ENCODE measurements at places on chromosomes 3 and 15. TPM values are rescaled to one million over a fixed set of nuclear protein-coding genes. Genes with fewer than 3 reads are reported as not detected.

- DNase-seq = no peak
- H3K36me3 ChIP-seq = no peaks in the 10 kb centered on the region
- H3K27ac ChIP-seq = no peak overlapping the region
- H3K4me1 ChIP-seq = no peaks in the 10 kb centered on the region
- no peak overlapping the region for H3K4me3 ChIP-seq
- no peaks in the 10 kb centered on the region for H3K27me3 ChIP-seq
Measured at GRCh38 chr3:100891033-100891432, 102.2 kb downstream of the ABI3BP start.

The PIF1 gene
- total RNA-seq = not detected

The PTX3 gene
- total RNA-seq = 9.2 TPM

GRCh38 chr15:99320374-99321215 is 69.3 kb downstream of the LRRC28 start:
- no peak for DNase-seq
- H3K27ac ChIP-seq = no peak overlapping the region
- H3K4me3 ChIP-seq = no peak overlapping the region

The DOCK3 gene
- 3.9 TPM for total RNA-seq

DNA sequence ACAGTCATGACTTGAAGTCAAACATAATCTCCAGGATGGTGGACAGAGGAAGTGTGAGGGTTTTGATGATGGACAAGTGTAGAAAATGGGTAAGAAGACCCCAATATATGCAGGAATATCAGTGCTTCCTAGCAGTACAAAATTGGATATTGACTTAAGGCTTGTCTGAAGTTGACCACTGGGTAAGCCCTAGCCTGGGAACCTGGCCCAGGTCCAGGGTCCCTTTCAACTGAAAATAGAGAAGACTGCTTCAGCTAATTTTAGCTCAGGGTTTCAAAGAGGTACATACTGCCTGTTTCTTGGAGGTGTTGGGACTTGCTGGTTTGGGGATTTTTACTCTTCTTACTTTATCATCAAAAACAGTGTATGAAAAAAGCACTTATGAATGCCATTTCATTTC is 4.7 kb downstream of the NR1D2 start:
- no peaks in the 10 kb centered on the region for H3K27me3 ChIP-seq
- peaks cover 2% of the 10 kb centered on the region for H3K36me3 ChIP-seq
- H3K4me3 ChIP-seq = peak overlapping the region; percentile 31
- peaks cover 20% of the 10 kb centered on the region for H3K4me1 ChIP-seq

The CCDC174 gene
- total RNA-seq = 5.5 TPM

- H3K27me3 ChIP-seq = no peaks in the 10 kb centered on the region
- no peak overlapping the region for H3K27ac ChIP-seq
- H3K4me1 ChIP-seq = no peaks in the 10 kb centered on the region
- no peaks in the 10 kb centered on the region for H3K36me3 ChIP-seq
Measured at GRCh38 chr3:119194237-119195150, 21.1 kb downstream of the UPK1B start.

- H3K27me3 ChIP-seq = no peaks in the 10 kb centered on the region
- no peaks in the 10 kb centered on the region for H3K36me3 ChIP-seq
- H3K27ac ChIP-seq = no peak overlapping the region
- no peaks in the 10 kb centered on the region for H3K4me1 ChIP-seq
- no peak for DNase-seq
- no peak overlapping the region for H3K4me3 ChIP-seq
Measured at GRCh38 chr15:92377083-92377789, 16.4 kb upstream of the ST8SIA2 start.

- H3K27ac ChIP-seq = no peak overlapping the region
- no peak overlapping the region for H3K4me3 ChIP-seq
- no peaks in the 10 kb centered on the region for H3K36me3 ChIP-seq
- no peaks in the 10 kb centered on the region for H3K27me3 ChIP-seq
- no peaks in the 10 kb centered on the region for H3K4me1 ChIP-seq
Measured at GRCh38 chr3:16633948-16634347, 28.7 kb upstream of the DAZL start.

Data from ascending aorta (tissue), 2 donors.